ENCODE measurements at places on chromosomes 5 and 9.

DNA sequence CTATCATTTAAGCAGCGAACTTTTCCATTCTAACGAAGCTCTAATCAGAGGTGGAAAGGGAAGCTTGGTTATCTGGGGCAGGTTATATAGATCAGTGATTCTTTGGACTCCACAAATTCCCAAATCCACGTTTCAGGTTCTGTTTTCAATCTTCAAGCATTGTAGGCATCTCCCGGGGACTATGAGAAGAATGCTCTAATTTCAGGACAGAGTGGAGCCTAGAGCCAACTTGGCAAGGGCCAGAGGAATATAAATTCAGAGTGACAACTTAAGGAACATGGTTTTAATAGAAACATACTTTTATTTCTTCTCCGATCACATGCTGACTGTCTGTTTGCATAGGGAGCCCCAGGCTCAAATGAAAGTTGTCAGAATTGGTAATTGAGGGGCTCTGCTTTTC lies 514.0 kb upstream of the KLF4 start:
- no peak for DNase-seq

GRCh38 chr5:67774267-67774552 lies 441.3 kb upstream of the PIK3R1 start:
- DNase-seq, result no peak

DNA sequence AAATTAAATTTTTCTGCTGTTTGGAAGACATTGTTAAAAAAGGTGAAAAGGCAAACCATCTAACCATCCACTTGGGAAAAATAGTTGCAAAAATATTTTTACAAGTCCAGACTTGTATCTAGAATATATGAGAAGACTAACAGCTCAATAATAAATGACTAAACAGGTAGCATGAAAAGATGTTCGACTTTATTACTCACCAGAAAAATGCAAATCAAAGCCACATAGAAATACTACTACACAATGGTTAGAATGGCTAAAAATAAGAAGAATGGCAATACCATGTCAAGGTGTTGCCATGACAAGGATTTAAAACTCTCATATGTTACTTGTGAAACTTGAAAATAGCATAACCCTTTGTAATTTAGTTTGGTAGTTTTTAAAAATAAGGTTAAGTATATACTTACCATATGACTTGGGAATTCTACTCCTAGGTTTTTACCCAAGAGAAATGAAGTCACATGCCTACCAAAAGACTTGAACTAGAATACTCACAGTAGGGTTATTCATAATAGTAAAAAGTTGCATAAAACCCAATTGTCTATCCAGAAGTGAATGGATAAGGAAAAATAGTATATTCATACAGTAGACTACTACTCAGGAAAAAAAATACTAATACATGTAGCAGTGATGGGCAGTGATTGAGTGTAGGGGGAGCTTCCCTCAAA lies 93.8 kb downstream of the VPS13A start:
- DNase-seq, result no peak

- no peak for DNase-seq
Observed at GRCh38 chr9:105118636-105119035, 125.8 kb upstream of the SLC44A1 start.

GRCh38 chr5:81305785-81306184 lies 4.4 kb downstream of the ZCCHC9 start:
- DNase-seq, result no peak

DNA sequence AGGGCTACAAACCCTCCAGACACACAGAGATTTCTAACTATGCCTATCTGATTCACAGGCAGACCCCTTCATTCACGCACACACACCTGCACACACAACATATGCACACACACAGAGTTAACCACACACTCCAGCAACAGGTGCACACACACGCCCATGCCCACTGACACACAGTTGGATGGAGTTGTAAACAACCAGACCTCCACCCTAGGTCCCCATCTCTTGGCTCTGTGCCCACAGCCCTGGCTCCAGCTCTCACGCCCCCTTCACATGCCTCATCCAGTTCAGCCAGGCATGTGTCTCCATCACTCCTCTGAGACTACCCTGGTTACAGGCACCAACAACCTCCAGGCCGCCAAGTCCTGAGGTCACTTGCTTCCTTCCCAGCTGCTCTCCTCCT lies 61.1 kb downstream of the PSD2 start:
- no peak for DNase-seq

- DNase-seq, result no peak
Observed at GRCh38 chr5:112973904-112974303, 2.7 kb upstream of the DCP2 start.

DNA sequence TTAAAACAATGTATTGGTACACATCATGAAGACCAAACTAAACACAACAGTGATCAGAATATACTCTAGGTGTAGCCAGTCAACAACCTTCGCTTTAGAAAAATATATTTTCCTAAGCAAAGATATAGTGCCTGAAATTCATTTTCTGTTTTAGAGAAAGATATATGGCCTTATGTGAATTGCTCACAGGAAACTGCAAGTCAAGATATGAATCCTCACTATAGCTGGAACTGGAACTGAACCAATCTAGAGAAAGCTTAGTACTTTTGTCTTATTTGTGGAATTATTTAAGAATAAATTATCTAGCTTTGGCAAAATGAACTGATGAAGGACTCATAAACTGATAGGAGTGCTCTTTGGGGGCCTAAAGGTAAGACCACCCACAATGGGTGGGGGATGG lies 27.3 kb downstream of the GZMK start:
- DNase-seq, result no peak

DNA sequence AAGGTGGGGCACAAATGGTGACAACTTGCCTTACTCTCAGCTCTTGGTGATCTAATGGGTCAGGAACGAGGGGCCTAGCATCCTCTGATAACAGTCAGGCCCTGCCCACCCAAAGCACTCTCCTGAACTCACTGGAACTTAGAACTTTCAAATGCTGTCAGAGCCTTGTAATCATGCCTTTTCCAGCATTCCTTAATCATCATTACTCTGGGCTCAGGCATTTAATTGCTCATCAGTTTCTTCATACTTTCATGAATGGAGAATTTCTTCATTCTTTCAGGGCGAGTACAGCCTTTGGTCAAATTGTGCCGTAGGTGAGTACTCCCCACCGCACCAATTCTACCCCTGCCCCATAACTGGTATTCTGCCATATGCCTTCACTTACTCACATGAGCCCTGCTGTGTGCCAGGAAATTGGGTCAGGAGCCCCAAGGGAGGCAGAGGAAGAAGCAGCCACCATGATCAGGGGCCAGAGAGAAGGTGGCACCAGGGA lies 30.2 kb upstream of the DUSP1 start:
- no peak for DNase-seq

Data from activated CD4-positive, alpha-beta memory T cell treated with anti-CD3 and anti-CD28 coated beads, Interleukin-2, amount 10 ng/mL, durations not matched to agents 7 days and 5 days (primary cell).